ENCODE measurements at places on chromosomes 12 and 14.

GRCh38 chr12:9869307-9870161 is at the start of gene CLEC2B:
CLEC2B (minus strand) TSS chr12:9869354.
- DNase-seq = peak; percentile 6

DNA sequence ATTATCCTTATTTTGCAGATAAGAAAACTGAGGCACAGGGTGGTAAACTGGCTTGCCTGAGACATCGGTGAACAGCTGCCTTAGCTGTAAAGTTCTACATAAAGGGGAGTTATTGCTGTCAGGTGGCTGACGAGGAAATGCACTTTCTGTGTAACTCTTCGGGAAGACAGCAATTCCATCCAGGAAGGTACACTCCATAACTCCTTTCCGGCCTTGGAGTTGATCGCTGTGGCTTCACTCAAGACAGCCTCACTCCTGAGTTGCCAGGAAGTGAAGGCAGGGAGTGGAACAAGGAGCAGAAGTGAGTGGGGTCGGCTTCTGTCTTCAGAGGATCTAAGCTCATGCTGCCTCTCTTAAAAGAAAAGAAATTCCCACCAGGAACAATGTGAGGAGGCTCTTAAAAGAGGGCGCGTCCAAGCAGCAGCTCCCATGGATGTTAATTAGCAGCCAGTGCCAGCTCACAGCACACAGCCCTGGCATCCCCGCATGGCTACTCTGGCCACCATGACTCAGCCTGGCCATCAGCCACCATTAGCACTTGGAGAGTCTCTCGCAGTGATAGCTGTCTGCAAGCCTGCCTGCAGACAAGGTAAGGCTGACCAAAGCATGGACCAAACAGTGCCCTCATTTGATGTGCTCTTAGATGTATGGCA is 60.3 kb downstream of the NUAK1 start:
- no peak for DNase-seq

- DNase-seq = no peak
Observed at GRCh38 chr14:72740504-72740961, 153.4 kb downstream of the DPF3 start.

GRCh38 chr14:33499687-33500086 is 451.2 kb downstream of the EGLN3 start:
- no peak for DNase-seq

GRCh38 chr12:27622436-27623195 is 73.6 kb upstream of the REP15 start:
- no peak for DNase-seq

- no peak for DNase-seq
Observed at GRCh38 chr12:124317400-124317799, 22.5 kb downstream of the RFLNA start.

DNA sequence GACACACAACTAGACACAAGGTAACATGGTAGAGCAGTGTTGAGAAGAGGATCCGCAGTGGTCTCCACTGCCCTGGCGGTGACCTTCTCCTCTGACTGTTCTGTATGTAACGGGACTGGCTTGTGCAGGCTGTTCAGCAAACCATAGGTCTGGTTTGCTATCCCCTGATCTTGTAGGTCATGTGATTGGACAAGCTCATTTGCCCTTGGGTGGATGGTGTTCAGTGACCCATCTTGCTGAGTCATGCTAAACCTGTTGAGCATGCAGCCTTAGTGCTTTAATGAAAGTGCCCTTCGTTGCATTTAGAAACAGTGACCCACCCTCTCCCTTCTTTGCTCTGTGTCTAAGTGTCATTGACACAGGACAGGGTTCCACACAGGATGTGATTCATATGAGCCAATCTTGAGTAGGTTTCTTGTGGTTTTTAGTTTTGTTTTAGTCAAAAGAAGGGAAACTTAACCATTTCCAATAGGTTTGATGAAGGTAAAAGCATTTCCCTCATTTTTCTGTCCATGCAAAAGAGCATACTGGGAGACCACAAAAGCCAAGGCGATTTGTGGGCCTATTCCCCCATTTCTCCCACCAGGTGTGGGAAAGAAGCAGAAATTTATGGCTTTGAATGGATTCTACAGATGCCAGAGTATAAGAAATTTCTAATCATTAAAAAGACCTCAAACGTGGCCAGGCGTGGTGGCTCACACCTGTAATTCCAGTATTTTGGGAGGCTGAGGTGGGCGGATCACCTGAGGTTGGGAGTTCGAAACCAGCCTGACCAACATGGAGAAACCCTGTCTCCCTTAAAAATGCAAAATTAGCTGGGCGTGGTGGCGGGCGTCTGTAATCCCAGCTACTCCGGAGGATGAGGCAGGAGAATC is 32.6 kb upstream of the HIF1A start:
- DNase-seq = no peak

DNA sequence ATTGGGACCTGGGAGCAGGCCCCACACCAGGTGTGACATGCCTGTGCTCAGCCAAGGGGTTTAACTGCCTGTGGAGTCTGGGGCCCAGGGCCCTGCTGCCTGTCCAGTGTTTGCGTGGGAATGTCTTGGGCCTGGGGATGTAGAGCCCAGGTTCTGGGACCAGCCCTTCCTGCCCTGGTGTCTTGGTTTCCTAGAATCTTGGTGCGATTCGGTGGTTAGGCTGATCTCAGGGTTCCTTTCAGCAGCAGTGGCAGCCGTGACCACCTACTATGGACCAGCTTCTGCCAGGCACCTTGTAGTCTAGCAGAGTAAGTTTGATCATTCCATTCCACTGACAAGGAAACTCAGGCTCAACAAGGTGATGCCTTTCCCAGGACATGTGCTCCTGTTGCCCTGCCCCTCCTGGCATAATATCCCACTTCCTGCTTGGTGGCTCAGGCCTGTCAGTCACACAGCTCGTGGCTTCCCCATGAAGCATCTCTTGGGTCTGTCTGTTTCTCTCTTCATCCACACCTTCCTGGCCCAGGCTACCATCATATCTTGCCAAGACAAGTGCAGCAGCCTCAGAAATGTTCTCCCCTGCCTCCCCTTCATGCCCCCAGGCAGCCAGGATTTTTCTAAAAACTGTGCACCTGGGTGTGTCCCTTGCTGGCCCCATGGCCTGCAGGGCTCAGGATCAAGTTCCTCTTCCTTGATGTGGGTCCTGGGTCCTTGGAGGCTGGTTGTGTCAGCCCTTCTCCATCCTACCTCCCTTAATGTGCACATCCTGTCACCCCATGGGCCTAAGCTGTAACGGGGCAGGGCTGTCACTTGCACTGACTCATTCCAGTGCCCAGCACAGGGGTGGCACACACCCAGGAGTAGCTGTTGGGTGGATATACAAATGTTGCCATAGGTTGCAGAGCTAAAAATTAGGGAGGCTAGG is 101.6 kb downstream of the SLC25A47 start:
- no peak for DNase-seq

DNA sequence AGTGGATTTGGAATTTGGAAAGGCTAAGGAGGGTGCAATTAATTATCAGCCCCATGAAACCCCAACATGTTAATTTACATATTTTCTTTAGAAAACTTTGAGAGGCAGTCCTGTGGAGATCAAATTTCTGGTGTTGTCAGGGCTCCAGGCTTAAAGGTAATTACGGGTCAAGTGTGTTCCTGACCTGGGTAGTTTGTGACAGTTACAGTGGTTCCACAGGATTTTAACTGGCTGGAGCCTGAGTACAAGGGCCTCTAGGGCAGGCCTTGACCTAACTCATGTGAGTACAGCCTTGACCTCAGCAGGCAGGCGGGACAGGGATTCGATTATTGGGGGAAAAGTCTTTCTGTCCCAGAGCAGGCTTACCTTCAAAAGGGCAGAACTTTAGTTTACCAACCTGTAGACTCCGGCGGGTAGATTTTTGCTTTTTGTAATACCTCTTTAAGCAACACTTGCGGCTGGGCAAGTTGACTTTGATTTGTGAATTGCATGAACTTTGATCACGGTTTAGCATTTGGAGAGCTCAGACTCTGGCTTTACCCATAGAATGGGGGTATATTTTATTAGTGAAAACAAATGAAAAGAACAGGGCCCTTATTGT is 8.4 kb upstream of the PPTC7 start:
- no peak for DNase-seq

DNA sequence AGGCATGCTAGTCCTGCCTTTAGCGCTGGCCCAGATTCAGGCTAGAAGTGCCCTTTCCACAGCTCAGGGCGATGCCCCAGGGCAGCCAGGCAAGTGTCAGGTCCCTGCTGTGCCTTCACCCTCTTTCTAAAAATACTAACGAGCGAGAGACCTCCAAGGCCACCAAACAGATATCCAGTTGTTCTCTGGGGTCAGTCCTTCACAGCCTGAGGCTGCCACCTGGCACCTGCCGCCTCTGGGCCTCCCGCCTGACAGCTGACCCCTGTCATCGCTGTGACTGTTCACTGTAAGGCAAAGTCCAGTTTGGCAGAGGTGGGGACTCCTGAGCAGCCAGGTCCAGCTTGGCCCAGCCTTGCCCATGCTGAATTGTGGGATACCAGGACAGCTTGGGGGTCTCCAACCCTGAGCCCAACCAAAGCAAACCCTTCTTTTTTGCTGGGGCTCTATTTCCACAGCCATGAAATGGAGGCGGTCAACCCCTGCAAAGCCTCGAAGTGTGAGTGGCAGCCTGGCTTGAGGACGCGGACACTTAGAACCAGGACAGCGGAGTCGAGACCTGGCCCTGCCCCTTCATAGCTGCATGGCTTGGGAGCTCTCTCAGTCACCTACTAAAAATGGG is 79.9 kb downstream of the NINJ2 start:
- DNase-seq = no peak

DNA sequence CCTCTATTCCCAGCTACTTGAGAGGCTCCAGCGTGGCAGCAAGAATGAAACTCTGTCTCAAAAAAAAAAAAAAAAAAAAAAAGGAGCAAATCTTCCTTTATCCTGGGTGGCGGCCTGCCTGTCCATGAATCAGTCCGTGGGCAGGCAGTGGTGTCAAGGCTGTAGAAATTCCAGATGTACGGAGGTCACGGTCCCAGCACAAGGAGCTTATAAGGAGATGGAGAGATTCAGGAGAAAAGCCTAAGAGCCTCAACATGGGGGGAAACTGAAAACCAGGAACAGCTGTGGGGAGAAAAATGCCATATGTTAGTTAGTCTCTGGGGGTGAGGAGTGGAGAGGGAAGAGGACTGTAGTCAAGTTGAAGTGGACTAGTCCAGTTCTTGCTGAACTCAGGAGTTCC is 130.5 kb upstream of the CRY1 start:
- no peak for DNase-seq

GRCh38 chr14:64419003-64419402 is 30.9 kb downstream of the MTHFD1 start:
- DNase-seq = no peak

DNA sequence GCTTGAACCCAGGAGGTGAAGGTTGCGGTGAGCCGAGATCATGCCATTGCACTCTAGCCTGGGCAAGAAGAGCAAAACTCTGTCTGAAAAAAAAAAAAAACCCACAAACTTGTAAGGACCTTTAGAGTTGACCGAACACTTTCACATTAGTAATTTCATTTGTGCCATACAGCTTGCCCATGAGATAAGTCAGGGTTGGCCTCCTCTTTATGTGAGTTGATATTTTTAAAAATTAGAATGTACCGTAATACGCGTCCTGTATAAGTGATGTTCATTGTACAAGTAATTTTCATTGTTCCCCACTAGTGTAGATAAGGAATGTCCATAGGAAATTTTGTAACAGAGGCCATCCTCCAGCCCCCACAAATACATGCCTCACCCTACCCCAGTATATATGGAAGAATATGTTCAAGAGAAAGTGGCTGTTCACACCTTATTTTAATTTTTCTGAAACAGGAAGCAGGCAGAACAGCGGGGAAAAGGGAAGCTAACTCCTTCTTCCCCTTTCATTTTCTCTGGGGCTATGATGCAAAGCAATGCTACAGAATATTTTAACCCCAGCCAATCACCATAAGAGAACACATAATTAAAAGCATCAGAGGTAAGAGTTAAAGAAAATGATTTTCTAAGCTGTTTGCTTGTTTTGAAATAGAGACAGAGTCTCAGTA is 31.9 kb upstream of the HIF1A start:
- DNase-seq = no peak

DNA sequence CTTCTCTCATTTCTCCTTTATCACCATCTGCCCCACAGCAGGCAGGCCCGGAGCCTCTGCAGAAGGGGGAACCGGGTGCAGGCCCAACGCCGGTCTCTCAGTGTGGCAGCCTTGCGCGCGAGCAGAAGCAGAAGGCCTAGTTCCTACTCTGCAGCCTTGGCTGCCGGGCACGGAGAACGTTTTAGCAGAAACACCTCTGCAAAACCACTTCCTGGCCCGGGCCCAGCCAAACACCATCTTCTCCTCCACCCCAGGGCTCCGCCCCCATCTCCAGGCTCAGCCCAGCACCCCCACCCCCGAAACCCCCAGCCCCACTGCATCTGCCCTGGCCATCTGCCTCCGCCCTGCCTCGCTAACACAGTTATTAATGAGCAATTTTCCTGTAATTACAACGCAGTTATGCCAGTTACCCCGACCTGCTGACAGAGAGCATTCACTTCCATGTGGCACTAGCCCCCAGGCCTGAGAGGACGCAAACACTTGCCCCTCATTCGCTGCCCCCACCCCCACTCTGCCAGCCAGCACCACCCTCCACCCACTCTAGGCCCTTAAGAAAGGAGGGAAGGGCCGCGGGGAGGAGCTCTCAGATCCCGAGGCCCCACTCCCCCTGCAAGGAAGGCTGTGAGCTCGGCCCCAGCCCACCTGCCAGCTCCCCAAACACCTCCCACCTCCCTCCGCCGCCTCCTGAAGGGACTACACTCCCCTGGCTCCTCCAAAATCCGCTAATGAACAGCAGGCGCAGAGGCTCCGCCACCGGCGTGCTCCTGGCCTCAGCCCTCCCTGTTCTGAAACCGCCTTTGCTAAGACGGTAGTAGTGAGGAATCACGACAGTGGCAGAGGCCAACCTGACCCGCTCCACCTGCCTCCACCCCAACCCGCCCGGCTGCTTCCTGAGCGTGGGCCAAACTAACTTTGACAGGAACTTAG is 44.7 kb upstream of the FBRSL1 start:
- DNase-seq = no peak

- no peak for DNase-seq
Observed at GRCh38 chr14:67527756-67528155, 5.3 kb upstream of the PLEKHH1 start.

DNA sequence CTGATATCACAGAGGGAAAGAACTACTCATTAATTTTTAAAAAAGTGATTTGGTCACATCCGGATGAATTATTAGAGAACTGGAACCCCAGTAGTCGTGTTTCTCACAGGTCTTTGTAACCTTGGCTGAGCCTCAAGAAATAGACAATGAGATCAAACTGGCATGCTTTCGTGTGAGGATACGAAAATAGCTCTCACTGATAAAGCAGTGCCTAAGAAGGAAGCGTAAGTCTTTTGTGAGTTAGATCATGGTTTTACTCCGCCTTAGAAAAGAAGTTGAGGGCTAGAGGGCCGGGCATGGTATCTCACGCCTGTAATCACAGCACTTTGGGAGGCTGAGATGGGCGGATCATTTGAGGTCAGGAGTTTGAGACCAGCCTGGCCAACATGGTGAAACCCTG is 33.8 kb upstream of the GALNT16 start:
- DNase-seq = no peak

GRCh38 chr12:113402586-113403260 is 964 bp downstream of the SDS start:
- DNase-seq = no peak

- no peak for DNase-seq
Observed at GRCh38 chr12:42763682-42764081, 174.1 kb upstream of the PRICKLE1 start.

GRCh38 chr12:85531341-85531740 is 251.3 kb downstream of the ALX1 start:
- DNase-seq = no peak
